Left colon (tissue), 2 donors: ENCODE measurements at places on chromosomes 13 and 19. TPM values are rescaled to one million over a fixed set of nuclear protein-coding genes. Genes with fewer than 3 reads are reported as not detected.

GRCh38 chr19:52398081-52398441 lies 412 bp downstream of the ZNF528 start:
- no peak for DNase-seq

DNA sequence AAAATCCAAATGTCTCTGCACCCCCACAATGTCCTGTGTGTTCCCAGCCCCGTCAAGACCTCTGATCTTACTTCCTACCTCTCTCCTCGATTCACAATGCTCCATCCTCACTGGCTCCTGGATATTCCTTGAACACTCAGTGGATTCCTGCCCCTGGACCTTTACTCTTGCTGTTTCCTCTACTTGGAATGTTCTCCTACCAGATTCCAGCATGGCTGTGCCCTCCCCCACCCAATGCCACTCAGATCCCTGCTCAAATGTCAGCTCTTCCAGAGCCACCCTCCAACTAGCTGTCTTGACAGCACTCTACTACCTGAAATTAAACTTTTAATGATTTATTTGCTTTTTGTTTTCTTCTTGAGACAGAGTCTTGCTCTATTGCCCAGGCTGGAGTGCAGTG lies 107.4 kb downstream of the KLF5 start:
- no peak for DNase-seq

DNA sequence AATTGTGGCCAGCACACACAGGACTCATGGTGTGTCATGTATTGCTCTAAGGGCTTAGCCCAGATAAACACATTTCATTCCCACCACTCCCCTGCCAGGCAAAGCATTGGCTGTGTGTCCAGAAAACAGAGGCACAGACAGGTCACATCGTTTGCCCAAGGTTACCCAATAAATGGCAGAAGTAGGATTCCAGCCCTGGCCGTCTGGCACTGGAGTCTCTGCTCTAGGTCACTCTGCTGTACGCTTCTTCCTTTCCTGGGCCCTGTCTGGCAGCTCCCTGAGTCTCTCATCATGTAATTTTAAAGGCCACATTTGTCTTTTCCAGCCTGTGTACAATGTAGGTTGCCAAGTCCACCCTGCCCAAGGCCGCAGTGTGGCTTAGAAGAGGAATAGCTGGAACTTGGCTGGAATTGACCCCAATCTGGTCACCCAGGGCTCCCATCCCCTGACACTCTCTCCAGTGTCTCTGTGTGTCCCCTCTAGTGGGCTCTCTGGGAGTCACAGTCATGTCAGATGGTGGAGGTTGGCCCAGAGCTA lies 264.5 kb upstream of the TSHZ3 start:
- no peak for DNase-seq

- DNase-seq, result no peak
Measured at GRCh38 chr13:39938596-39938995, 283.1 kb downstream of the COG6 start.

DNA sequence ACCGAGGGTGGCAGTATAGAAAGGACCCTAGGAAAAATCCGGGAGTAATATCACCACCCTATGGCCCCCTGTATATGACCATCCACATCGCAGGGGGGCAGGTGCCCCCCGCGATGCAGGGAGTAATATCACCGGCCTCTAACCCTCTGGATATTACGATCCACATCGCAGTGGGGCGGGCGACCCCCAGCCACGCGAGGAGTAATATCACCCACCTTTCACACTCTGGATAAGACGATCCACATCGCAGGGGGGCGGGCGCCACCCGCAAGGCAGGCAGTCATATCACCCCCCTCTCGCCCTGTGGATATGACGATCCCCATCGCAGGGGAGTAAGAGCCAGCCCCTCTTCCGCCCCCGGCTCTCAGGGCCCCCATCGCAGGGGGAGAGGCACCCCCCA lies 76.7 kb upstream of the RUBCNL start:
- no peak for DNase-seq

DNA sequence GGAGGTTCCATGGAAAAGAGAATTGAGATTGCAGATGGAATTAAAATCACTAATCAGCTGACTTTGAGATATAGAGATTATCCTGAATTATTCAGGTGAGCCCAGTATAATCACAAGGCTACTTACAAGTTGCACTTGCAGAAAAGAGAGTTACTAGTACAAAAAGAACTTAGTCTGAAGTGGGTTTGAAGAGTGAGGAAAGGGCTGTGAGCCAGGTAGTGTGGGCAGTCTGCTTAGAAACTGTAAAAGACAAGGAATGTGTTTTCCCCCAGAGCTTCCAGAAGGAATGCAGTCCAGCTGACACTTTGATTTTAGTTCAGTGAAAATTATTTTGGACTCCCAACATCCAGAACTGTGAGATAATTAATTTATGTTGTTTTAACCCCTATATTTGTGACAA lies 285.4 kb upstream of the GPC6 start:
- no peak for DNase-seq

OR7D2 gene
- total RNA-seq, result not detected
